ENCODE measurements at places on chromosomes 1 and 21.

DNA sequence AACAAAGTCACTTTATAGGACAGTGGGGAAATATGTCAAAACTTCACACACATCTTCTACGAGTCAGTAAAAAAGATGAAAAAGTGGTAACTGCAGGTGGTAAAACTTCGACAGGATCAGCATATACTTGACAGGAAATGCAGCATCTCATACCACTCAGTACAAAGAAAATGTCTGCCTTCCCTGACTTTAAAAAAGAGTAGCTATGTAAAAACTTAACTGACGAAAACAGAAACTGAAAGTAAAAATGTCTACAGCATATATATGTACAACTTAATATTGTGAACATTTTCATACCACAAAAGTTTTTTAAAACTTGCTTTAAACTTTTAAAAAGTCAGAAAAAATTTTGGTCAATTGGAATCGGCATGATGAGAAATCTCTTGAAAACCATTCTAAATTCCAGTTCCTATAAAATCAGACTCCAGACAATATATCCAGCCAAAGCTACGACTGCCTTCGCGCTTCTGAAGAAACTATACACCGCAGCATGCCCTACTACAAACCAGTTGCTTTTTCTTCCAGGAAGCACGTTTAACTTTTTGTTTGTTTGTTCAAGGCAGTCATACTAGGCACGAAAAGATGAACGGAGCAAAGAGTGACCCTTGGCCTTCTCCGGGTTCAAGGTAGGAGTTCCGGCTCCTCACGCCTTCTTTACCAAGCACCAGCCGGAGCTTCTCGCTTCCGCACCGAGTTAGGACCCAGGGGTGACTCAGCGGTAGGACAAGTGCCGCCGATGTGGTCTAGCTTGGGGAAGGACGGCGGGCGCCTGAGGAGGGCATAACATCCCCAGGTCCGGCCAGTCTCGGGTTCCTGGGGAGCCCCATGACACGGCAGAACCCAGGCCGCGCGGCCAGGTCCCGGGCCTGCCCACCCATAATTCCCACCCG is 612 bp downstream of the PSMA5 start:
- no peak for DNase-seq

DNA sequence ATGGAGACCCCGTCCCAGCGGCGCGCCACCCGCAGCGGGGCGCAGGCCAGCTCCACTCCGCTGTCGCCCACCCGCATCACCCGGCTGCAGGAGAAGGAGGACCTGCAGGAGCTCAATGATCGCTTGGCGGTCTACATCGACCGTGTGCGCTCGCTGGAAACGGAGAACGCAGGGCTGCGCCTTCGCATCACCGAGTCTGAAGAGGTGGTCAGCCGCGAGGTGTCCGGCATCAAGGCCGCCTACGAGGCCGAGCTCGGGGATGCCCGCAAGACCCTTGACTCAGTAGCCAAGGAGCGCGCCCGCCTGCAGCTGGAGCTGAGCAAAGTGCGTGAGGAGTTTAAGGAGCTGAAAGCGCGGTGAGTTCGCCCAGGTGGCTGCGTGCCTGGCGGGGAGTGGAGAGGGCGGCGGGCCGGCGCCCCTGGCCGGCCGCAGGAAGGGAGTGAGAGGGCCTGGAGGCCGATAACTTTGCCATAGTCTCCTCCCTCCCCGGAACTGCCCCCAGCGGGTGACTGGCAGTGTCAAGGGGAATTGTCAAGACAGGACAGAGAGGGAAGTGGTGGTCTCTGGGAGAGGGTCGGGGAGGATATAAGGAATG is 505 bp downstream of the LMNA start:
- no peak for DNase-seq

GRCh38 chr1:57471995-57472394 is 48.1 kb upstream of the DAB1 start:
- no peak for DNase-seq

DNA sequence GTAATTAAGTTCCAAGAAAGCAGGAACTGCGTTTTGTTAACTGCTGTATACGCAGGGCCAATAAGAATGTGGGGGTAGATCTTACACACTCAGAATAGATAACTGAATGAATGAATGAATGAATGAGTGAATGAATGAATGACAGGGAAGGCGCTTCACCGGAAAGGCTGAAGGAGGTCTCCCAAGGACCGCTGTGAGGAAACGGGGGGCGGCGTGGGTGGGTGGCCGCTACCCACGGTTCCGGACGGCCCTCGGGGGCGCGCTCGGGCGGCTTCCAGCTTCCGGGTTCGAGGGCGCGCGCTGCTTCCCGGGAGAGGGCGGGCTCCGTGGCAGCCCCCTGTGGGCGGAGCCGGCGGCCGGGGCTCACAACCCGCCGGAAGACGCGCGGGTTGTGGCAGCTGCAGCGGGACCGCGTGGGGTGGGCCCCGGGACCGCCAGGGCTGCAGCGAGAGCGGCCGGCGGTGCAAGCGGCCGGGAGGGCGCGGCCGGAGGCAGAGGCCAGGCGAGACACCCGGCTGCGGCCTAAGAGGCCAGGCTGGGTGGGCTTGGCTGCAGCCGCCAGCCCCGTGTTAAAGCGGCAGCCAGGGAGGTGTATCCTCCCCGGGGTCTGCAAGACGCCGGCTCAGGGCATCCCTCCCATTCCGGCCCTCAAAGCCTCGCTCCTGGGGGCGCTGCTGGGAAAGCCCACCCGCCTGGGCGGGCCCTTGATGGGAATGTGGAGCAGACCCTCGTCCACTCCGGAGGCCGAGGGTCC is at the start of gene ZFP69:
TSS of gene ZFP69 (plus strand) at position 367 of the 754 bp plus-strand sequence. CDS start 2,072 bp downstream, outside the sequence.
- peak; percentile 26 for DNase-seq

DNA sequence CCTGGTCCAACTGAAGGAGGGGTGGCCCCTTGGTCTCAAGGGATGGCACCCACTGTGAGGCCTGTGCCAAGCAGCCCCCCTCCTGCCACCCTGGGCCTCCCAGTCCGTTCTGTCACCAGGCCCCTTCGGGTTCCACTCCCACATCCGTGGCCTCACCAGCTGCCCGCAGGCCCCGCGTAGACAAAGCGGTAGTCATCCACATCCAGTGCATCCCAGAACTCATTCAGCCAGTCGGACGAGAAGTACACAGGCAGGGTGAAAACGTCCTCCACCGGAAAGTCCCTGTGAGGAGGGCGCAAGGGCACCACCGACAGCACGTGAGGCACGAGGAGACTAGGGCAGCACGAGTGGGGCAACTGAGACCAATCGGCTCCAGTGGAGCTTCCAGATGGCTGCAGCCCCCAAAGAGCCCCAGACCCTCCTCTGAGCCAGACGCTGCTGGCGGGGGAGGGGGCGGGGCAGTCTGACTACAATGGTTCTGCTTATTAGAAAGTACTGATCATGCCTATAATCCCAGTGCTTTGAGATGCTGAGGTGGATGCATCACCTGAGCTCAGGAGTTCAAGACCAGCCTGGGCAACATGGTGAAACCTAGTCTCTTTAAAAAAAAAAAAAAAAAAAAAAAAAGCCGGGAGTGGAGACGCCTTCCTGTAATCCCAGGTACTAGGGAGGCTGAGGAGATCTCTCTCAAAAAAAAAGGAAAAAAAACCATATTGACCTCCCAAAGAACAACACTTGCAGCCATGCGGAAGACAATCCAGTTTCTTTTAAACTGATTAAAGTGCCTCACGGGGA is 1.2 kb downstream of the JMJD4 start:
- DNase-seq: no peak

DNA sequence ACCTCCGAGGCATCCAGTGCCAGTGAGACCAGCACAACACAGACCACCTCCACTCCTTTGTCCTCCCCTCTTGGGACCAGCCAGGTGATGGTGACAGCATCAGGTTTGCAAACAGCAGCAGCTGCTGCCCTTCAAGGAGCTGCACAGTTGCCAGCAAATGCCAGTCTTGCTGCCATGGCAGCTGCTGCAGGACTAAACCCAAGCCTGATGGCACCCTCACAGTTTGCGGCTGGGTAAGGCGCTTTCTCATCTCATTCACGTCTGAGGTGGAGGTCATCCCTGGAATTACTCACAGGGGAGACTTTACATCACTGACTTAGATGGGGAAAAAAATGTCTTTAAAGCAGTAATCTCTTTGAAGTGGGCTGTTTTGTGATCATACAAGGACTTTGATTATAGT is 106.3 kb downstream of the CD247 start:
- DNase-seq: no peak

DNA sequence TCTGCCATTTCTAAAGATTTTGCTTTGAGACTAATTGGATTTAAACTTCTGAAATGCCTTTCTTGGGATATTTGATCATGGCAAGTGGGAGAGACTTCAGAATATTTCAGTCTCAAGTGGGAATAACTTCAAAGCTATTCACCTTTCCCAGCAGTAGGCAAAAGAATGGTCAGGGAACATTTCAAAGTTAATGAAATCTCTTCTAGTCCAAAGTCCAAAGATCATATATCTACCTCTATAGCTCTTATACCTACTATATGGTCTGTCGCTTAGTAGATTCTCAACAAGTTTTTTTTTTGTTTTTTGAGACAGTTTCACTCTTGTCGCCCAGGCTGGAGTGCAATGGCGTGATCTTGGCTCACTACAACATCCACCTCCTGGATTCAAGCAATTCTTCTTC is 44.5 kb upstream of the PIGC start:
- no peak for DNase-seq

- no peak for DNase-seq
These were observed 840.6 kb downstream of the BRINP3 start for GRCh38 chr1:189637041-189637440.

GRCh38 chr21:39064325-39065012 is 118.8 kb downstream of the PSMG1 start:
- DNase-seq: no peak

GRCh38 chr1:221945669-221946068 is 203.8 kb upstream of the DUSP10 start:
- DNase-seq: no peak

DNA sequence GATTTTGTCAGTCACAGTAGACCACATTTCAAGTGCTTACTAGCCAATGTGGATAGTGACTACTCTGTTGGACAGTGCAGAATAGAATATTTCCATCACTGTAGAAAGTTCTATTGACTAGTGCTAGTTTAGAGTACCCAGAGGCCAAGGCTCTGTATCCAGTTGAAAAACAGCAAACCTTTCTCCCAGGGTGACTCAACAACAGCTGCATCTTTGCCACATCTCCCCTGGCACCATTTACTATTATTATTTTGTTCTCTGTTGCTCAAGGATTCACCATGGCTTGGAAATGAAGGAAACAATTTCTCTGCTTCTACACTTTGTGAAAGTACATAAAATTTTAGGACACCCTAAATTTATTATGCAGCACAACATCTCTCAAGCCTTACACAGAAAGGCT is 85.3 kb upstream of the WDR26 start:
- no peak for DNase-seq

DNA sequence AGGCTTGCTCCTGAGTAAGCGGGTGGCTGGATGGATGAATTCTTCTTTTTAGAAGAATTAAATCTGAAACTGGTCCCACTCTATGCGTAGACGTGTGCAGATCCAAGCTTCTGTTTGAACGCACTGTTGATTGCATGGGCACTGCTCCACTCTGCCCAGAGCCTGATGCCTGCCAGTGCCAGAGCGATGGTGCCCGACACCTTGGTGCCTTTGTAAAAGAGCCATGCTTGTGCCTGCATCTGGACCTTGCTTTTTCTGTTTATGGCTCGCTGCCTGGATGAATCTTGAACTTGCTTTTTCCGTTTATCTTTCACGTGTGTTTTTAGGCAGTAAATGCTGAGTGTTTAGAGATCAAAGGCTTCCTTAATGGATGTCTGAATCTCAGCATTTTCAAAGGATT is 15.0 kb upstream of the PWP2 start:
- DNase-seq: no peak

DNA sequence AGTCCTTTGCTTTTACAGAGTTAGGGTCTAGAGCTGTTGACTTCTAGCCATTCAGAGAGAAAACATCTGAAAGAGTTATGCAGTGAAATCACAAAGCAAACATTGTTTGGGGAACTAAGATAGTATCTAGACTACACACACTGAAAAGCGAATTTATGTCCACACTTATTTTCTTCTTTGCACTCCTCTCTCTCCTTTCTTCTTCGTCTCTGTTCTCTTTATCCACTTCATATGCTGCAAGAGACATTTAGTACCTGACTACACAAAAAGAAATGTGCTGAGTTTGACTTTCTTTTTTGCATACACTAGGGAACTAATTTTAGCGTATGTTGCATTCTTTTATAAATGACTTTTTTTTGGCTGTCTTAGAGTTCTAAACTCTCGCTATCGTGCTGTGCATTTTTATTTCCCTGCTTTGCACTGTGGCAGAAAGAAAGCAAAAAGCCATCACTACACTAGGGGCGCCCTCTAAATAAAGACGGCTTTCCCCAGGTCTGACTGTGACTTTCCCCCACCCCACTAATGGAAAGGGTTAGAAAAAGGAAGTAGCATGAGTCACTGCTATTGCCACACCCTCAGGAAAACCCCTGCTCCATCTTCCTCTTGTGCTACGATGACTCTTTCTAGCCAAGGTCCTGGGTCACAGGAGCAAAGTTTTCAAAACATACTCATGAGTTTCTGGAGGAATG is 65.7 kb downstream of the MAP3K7CL start:
- DNase-seq: peak; percentile 68

DNA sequence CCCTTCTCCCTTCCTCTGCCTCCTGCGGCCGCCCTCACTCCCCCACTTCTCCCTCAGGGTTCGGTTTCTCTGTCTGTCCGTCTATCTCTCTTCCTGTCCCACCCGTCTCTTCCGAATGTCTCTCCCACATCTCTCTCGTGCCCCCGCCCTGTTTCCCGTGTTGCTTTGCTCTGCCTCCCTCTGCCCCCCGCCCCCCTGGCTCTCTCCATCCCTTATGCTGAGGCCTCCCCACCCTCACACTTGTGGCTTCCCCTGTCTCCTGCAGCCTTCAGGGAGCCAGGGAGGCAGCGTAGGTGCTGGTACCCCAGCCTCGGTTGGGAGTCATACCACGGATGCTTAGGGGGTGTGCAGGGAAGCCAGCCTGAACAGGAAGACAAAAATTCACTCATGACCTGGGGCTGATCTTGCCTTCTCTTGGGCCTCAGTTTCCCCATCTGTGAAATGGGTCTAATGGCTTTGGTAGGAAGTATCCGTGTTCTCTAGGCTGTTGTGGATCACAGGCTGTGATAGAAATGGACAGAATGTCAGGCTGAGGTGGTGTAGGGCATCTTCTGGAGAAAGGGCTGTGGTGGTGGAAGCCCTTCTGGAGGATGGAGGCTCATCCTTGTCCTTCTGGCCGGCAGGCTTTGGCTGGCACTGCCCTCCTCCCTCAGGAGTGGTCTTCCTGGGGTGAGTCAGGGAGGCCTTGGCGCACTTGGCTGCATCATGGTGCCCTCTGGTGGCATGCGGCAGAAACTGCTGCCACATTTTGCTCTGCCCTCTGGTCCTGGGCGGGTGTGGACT is 55.5 kb downstream of the FOXO6 start:
- peak; percentile 18 for DNase-seq

- DNase-seq: no peak
These were observed 6.5 kb downstream of the DENND2D start for GRCh38 chr1:111193712-111194480.

All from fibroblast of skin of left quadriceps (primary cell).